ENCODE measurements at places on chromosomes 3 and 15.
A peak's percentile ranks its signal among the peaks of the same experiment; 100 is the strongest.

GRCh38 chr3:169663951-169664820, 674 bp upstream of the MECOM start:
- ATAC-seq, result no peak

- ATAC-seq, result no peak
Observed at GRCh38 chr15:79901958-79902357, 5.1 kb upstream of the MTHFS start.

- peak; percentile 97 for ATAC-seq
Observed at GRCh38 chr3:161291191-161291901, 70.2 kb downstream of the NMD3 start.

DNA sequence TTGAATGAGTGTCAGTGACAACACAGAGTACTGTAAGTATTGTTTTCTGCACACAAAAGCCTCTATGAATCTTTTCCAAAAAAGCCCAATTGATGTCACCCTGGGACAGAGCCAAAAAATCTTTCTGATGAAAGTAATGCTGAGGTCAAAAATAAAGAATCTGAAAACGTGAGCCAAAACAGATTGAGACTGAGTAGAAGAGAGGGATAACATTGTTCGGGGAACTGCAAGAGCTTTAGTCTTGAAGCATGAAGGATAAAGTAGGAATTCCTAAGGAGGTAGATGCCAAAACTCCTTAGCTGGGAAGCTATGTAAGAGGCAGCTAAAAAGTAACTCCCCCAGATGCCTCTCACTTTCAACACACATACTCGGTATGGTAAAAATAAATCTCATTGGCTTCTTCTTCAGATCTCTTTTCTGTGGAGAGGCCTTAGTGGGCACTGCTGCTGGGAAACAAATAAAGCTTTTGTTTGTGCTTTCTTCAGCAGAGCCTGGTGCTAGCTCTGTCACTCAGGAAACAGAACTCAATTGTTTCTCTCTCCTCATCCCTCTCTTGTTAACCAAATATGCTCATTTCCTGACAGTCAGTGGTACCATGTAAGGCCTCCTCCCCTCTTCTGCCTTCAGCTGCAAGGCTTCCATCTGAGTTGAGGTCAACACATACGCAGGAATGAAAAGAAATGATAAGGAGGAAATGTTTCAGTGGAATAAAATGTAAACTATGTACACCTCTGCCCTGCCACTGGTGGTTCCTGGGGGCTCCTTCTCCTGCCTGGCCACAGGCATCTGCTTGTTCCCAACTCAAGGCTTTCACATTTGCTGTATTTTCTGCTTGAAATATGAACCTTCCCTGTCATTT, 58.1 kb downstream of the CD200 start:
- no peak for ATAC-seq

DNA sequence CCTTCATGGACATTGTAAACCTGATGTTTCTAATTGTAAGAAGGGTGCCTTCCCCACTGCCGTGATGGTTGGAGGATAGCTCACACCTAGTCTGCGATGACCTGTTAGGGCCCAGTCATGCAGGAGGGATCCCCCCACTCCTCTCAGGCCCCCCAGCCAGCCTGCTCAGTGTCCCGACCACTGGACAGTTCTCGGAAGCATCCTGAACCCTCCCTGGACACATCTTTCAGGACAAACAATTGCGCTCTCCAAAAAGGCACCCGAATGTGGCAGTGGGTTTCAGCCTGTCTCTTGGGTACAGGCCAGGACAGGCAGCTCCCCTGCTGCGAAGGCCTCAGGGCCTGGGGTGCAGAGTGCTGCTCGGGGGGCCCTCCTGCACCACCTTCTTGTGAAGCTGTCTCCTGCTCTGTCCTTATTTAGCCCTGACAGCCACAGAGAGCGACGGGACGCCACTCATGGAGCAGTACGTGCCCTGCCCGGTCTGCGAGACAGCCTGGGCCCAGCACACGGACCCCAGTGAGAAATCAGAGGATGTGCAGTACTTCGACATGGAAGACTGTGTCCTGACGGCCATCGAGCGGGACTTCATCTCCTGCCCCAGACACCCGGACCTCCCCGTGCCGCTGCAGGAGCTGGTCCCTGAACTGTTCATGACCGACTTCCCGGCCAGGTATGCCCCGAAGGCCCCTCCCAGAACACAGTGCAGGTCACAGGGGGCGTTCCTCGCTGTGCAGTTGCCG, 132.3 kb downstream of the LRRK1 start:
- no peak for ATAC-seq

DNA sequence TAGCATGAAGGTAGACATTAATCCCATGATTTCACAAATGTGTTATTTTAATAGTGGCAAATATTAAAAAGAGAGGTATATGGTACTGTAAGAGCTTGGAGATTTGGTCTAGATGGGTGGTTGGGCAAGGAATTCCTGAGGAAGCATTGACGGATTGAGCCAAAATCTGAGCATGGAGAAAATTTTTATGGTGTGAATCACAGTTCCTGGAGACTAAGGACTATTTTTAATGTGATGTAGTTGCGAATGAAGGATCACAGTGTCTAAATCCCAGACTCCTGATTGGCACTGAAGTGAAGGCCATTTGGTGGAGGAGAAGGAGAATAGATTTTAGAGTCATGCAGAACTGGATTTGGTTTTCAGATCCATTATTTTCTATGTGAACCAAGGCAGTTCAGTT, 188.7 kb upstream of the FEZF2 start:
- ATAC-seq, result no peak

GRCh38 chr3:149783576-149783975, 8.8 kb downstream of the ANKUB1 start:
- no peak for ATAC-seq
